Stimulated activated CD4-positive, alpha-beta T cell treated with anti-CD3 and anti-CD28 coated beads, Interleukin-1b, Interleukin-23, amount 100 ng/mL, for 1 hour (primary cell): ENCODE measurements at places on chromosomes 5 and 9.

- no peak for DNase-seq
Observed at GRCh38 chr9:10605388-10605787, 7.4 kb downstream of the PTPRD start.

DNA sequence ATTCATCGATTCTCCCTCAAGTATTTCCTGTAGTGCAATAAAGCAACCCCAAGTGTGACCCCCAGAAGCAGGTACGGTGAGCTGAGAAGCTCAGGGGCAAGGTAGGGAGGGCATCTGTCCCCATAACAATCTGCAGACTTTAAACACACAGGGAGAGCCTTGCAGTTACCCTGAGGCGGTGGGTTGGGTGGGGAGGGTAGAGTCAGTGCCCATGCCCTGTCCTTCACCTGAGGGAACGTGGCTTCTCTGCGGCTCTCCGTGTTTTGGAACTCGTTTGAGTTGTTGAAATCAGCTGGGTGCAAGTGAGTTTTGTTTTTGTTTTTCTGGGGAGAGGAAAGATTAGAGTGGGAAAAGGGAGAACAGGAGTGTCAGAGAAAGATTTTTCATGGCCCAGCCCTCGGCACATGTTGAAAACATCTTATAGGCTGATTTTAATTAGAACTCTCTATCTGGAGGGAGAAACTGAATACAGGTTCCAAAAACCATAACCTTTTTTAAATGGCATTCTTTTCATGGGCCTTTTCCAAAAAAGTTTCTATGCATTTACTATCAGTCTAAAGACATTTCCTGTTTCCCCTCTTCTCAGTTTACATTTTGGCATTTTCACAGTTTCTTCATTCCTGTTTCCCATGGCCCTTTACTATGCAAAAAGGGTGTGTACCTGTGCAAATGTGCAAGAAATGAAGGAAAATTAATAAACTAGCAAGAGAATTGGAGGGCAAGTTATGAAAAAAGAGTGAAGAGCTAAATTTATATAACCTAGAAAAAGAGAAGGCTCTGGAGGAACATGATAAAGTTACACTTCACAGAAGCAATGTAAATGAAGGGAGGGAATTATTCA lies 266.5 kb upstream of the VLDLR start:
- DNase-seq, result no peak

- DNase-seq, result no peak
Observed at GRCh38 chr5:102341681-102342288, 45.7 kb upstream of the SLCO4C1 start.

DNA sequence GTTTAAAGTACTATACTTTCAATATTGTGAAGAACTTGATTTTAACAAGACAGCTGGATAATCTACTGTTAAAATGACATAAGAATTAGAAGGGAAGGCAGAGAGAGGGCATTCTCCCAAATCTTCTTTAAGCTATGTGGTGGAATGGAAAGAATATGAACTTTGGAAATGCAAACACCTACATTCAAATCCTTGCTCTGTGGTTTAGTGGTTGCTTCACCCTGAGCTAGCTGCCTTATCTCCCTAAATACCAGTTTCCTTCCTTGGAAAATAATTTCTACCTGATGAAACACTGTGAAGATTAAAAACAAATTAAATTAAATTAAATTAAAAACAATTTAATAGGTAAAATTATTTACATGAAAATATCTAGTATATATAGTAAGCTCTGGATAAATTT lies 98.5 kb downstream of the GPR21 start:
- DNase-seq, result no peak

GRCh38 chr5:95779611-95780010 lies 42.9 kb downstream of the GLRX start:
- no peak for DNase-seq

- DNase-seq, result no peak
Observed at GRCh38 chr5:73419117-73419464, 29.5 kb downstream of the FOXD1 start.

DNA sequence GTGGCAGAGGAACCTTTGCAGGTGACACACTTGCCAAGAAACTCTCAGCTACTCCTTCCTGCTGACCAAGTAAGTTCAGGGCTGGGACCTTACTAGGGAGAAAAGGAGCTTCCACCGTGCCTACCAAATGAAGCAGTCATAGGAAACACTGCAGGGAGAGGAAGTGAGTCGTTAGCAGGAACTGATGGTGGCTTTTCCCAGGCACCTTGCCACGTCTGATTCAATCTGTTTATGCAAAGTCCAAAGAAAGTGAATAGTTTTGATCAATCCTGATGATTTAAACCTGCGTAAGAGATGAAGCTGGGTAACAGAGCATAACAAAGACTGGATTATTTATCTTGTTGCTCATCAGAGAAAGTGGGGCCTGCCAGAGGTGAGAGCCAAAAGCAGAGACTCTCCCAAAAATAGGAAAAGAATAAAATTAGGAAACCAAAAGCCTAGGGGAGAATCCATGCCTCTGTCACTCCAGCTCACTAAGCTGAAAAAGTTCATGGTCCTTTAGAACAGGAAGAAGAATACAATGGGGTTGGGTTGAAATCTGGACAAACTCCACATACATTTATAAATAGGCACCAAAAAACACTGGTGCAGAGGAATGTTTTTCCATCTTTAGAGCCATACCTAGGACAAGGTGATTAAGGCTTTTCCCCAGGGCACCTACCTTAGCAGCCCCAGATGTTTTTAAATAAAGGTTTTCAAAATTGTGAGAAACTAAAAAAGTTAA lies 9.3 kb upstream of the PFDN1 start:
- DNase-seq, result no peak

DNA sequence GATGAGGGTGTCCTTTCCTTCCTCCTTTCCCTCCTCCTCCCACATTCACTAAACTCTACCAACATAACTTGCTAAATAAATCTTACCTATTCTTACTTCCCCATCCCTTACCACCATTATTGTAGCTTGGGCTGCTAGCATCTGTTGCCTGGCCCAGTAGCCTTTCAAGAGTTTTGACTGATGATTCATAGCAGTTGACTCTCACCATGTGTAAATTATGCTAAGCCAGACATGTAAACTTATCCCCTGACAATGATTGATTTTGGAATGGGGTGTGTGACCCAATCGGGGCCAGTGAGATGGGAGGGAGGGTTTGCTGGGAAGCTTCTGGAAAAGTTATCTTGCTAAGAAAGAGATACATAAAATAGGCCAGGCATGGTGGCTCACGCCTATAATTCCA lies 161.8 kb upstream of the SPRY4 start:
- DNase-seq, result no peak

- DNase-seq, result no peak
Observed at GRCh38 chr5:73789851-73790281, 163.9 kb downstream of the ARHGEF28 start.

DNA sequence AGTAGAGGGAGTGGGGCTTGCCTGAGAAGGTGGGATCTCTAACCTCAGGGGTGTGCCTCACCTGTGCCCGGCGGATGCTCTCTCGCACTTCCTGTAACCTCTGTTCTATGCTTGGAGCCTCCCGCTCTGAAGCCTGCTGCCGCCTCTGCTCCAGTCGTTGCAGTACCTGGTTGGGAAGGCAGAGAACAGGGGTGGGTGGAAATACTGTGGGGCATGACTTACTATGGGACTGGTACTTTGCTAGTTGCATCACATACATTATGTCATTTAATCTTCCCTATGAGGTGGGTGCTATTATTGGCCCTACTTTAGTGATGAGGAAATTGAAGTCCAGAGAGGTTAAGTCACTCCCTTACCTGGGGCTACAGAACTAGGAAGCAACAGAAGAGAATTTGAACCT lies 5.2 kb downstream of the FCHSD1 start:
- no peak for DNase-seq

GRCh38 chr5:122101636-122102285 lies 23.7 kb upstream of the LOX start:
- no peak for DNase-seq

- DNase-seq, result no peak
Observed at GRCh38 chr9:33101104-33101951, 24.9 kb upstream of the SMU1 start.

DNA sequence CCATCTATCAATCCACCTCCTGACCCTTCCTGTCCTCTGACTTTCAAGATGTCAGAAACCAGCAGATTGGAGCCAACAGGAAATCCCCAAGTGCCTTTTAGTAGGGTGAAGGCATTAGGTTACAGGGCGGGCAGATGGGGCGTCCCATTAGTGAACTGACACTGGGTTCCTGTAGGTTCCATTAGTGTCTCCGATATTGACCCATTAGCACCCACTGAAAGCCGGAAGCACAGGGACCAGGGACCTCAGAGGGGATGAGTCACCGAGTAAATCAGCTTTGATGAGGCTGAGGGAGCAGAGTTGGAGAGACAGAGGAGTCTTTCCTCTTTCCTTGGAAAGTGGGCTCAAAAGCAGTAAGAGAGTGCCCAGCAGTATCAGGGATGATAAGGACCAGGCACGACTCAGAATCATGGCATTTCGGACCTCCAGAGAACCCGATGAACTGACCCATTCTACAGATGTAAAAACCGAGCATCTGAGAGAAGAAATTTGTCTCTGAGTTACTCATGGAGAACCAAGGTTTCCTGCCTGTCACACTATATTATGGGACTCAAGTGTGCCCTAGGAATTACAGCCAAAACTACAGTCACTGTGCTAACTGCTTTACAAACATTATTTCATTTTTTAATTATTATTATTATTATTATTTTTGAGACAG lies 47.2 kb upstream of the FABP6 start:
- no peak for DNase-seq

- no peak for DNase-seq
Observed at GRCh38 chr5:170552621-170553115, 48.8 kb downstream of the KCNIP1 start.

GRCh38 chr5:56264417-56265025 lies 31.4 kb upstream of the ANKRD55 start:
- no peak for DNase-seq

GRCh38 chr5:142109331-142110045 lies 909 bp downstream of the NDFIP1 start:
- DNase-seq, result no peak

- no peak for DNase-seq
Observed at GRCh38 chr5:96687812-96688453, 25.8 kb downstream of the CAST start.

DNA sequence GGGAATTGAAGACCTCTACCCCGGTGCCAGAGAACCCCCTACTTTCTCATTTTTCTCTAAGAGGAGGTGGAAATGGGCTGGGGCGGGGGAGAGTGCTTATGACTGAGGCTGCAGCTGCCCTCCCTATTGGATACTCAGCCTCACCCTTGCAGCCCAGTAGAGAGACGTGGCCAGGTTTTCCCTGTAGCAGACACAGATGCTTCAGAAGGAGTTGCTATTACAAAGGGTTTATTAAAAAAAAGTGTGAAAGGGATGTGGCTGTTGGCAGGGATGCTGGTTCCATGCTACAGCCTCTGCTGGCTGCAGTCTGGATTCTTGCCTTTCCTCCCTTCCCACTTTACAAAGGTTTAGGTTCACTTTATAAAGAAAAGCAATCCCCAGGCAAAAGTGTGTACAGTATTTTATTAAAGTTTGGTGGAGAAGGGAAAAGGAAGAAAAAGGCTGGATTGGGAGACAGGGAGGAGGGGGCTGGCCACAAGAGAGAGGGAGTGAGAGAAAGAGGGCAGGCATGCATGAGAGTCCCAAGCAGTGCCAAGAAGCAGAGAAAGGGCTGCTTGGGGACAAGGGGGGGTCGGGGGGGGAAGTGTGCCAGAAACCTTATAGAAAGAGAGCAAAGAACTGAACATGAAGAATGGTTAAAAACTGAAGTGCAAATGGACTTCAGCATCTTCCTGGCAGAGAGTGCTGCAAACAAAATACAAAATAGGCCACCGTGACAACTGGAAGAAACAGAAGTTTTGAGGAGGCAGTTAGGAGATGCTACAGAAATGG lies 29.5 kb upstream of the NFIB start:
- DNase-seq, result no peak

DNA sequence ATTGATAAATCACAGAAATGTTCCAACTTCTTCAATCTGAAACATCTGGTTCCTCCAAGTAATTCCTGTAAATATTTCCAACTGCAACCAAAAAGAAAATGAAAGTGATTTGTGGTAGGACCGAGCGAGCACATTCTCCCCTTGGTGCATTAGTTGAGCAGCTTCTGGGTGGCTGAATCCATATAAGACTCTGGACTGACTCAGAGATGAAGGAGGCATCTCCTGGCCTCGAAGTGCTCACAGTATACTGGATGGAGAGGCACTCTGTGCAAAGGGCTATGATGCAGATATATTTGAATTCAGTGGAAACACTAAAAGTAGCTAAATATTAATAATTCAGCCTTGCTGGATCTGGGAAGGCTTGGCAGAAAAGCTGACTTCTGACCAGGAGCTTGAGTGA lies 265.0 kb downstream of the MARCHF11 start:
- no peak for DNase-seq

GRCh38 chr9:99167694-99168093 lies 54.0 kb downstream of the ALG2 start:
- no peak for DNase-seq

- DNase-seq, result no peak
Observed at GRCh38 chr5:125394661-125395280, 648.3 kb upstream of the ZNF608 start.

GRCh38 chr5:18216729-18217128 lies 582.5 kb downstream of the TAF11L14 start:
- no peak for DNase-seq

DNA sequence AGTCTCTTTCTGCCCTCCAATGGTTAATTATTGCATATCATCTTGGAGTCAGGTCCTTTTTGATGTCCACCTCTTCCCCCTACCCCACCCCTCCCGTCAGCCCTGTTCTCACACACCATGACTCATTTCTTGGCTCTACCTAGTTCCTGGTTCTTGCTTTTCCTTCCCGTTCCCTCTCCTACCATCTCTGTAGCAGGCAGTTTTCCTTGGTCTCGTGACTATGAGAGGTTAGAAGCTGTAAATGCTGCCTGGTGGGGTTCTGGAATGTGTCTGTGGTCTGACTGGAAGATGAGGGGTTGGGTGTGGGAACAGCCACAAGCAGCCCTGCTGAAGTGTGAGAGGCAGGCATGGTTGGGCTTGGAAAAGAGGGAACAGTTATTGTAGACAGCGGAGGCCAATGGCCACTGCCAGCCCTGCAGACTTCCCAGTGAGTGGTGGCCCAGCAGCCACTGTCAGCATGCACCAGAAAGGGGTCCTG lies 18.2 kb downstream of the SLC22A5 start:
- no peak for DNase-seq
